ENCODE measurements at places on chromosomes 7 and 10. TPM values are rescaled to one million over a fixed set of nuclear protein-coding genes. Genes with fewer than 3 reads are reported as not detected.

DNA sequence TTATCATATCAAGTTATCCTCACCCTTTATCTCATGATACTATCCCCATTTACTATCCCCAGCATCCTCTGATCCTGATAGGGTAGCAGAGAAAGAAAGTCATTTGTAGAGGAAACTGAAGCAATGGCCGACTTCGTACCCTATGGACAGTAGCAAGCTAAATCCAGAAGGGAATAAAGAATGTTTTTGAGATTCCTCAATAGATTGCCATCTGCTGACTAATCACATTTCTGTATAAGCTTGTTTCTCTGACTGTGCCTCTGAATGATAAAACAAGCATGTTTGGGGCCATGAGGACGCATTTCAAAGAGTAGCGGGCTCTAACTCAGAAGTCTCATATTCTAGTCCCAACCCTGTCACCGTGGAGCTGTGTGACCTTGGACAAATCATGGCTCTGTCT, 13.2 kb upstream of the FAM107B start:
- no peak overlapping the region for H3K4me3 ChIP-seq
- H3K36me3 ChIP-seq = no peaks in the 10 kb centered on the region

- H3K27me3 ChIP-seq = no peaks in the 10 kb centered on the region
- peak; percentile 75 for DNase-seq
- peaks cover 11% of the 10 kb centered on the region for H3K36me3 ChIP-seq
- H3K4me1 ChIP-seq = peaks cover 71% of the 10 kb centered on the region
These were observed 105.8 kb downstream of the ELMO1 start for GRCh38 chr7:37342688-37343471.

- H3K36me3 ChIP-seq = peaks cover 4% of the 10 kb centered on the region
- H3K4me1 ChIP-seq = no peaks in the 10 kb centered on the region
- H3K27ac ChIP-seq = no peak overlapping the region
- H3K27me3 ChIP-seq = peaks cover 2% of the 10 kb centered on the region
- no peak overlapping the region for H3K4me3 ChIP-seq
These were observed 521.5 kb downstream of the SUGCT start for GRCh38 chr7:40656349-40656748.

DNA sequence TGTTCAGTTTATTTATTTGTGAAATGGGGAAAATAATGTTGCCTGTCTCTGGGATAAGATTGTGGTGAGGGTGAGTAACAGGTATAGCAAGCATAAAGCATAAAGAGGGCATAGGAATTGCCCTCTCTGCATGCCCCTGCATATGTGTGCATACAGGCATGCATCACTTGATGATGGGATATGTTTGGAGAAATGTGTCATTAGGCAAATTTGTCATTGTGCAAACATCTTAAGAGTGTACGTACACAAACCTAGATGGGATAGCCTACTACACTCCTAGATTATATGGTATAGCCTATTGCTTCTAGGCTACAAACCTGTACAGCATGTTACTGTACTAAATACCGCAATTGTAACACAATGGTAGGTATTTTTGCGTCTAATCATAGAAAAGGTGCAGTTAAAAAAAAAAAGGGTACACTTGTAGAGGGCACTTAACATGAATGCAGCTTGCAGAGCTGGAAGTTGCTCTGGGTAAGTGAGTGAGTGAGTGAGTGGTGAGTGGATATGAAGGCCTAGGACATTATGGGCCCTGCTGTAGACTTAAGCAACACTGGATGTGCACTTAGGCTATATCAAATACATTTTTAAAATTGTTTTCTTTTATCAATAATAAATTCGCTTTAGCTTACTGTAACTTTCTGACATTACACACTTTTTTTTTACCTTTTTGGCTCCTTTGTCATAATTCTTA, 386.5 kb upstream of the ANKRD30A start:
- no peak overlapping the region for H3K27ac ChIP-seq
- H3K4me1 ChIP-seq = peaks cover 1% of the 10 kb centered on the region
- no peaks in the 10 kb centered on the region for H3K36me3 ChIP-seq
- DNase-seq = no peak
- no peaks in the 10 kb centered on the region for H3K27me3 ChIP-seq

DNA sequence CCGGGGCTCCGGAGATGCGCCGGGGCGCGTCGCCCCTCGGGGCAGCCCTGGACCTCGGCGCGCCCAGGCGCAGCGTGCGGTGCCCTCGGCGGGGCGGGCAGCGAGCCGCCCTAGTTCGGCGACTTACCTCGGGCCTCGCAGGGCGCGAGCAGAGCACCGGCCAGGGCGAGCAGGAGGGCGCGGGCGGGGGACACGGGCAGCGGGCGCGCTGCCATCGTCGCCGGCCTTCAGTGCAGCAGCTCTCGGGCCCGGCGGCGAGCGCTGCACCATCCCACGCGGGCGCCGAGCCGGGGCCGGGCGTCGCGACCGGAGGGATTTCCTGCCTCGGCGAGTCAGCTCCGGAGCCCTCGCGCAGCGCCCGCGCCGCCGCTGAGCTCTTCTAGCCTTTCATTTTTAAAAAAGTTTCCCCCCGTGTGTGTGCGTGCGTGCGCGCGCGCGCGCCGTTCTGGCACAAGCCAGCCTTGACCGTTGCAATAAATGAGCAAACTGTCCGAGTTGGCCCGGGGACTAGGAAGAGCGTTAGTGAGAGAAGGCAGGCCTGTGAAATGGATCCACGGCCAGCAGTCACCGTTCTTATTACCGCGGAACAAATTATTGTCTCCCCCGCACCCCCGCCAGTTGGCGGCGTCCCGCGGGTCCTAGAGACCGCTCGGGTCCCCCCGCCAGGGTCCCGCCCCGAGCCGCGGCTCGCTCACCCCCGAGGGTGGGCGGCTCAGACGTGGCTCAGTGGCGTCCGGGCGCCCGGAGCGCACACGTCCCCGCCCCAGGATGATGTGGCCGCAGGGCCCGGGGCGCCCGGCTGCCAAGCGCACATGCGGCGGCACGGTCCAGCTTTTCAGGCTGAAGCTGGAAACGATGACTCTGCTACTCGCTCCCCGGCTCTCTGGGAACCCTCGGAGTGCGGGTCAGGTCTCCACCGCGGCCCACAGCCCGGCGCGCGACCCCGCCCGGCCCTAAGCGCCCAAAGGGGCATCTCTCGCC, at the start of gene ADAM12:
TSS of gene ADAM12 (minus strand) at position 547 of the 981 bp plus-strand sequence. CDS start at position 215, 332 bp downstream.
- H3K4me3 ChIP-seq = no peak within 1 kb of the TSS
- peaks cover 2% of the 10 kb centered on the region for H3K36me3 ChIP-seq
- DNase-seq = no peak
- no peaks in the 10 kb centered on the region for H3K4me1 ChIP-seq
- peaks cover 41% of the 10 kb centered on the region for H3K27me3 ChIP-seq
- no peak within 1 kb of the TSS for H3K27ac ChIP-seq

GRCh38 chr7:99099499-99100077, 44.3 kb downstream of the SMURF1 start:
- peaks cover 28% of the 10 kb centered on the region for H3K36me3 ChIP-seq
- H3K27me3 ChIP-seq = no peaks in the 10 kb centered on the region
- H3K4me1 ChIP-seq = peaks cover 37% of the 10 kb centered on the region
- DNase-seq = no peak
- H3K27ac ChIP-seq = no peak overlapping the region

DNA sequence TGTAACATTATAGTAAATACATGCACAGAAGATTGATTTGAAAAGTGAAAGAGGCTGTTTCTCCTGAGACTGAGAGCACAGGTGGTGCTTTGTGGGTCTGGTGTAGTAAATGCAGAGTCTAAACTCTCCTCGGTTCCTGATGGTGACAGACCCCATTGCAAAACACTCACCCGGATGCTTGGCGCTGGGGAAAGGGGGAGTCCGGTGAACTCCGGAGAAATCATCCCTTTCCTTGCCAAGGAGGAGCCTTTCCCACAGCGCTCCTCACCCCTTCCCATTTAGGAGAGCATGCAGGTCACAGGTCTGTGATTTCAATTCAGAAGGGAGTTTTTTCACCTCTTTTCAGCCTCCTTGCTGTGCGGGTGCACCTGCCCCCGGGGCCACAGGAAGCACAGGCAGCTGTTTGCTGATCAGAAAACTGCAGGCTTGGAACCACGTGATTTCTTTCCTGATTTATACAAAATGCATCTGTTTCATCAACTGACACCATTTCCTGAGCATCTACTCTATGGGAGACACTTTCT, 75.6 kb upstream of the LYZL2 start:
- DNase-seq = peak; percentile 61
- no peaks in the 10 kb centered on the region for H3K36me3 ChIP-seq
- H3K27me3 ChIP-seq = no peaks in the 10 kb centered on the region
- H3K4me3 ChIP-seq = peak overlapping the region; percentile 93

- no peaks in the 10 kb centered on the region for H3K36me3 ChIP-seq
- H3K4me3 ChIP-seq = no peak overlapping the region
- no peaks in the 10 kb centered on the region for H3K27me3 ChIP-seq
- H3K27ac ChIP-seq = no peak overlapping the region
These were observed 207.8 kb upstream of the ETV1 start for GRCh38 chr7:14197280-14197679.

DNA sequence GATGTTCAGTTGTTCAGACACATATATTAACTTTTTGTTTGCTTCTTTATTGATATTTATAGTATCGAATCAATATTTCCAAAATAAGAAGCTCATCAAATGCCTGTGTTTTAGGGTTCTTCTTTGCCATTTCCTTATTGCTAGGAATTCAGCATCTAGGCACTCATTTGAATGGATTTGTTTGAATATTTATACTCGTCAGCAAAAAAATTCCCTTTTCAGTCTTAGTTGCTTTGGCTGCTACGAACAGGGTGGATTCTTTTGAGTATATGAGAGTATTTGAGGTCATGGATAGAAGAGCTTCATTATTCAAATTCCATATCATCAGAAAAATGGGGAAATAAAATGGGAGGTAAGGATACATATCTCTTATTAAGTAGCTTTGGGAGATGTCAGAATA, 706.9 kb downstream of the NRG3 start:
- no peak overlapping the region for H3K27ac ChIP-seq
- H3K4me3 ChIP-seq = no peak overlapping the region
- H3K36me3 ChIP-seq = no peaks in the 10 kb centered on the region
- H3K4me1 ChIP-seq = no peaks in the 10 kb centered on the region

GRCh38 chr10:89431977-89432376, 17.6 kb downstream of the IFIT5 start:
- no peaks in the 10 kb centered on the region for H3K36me3 ChIP-seq
- H3K27ac ChIP-seq = no peak overlapping the region
- peaks cover 31% of the 10 kb centered on the region for H3K27me3 ChIP-seq
- DNase-seq = no peak

DNA sequence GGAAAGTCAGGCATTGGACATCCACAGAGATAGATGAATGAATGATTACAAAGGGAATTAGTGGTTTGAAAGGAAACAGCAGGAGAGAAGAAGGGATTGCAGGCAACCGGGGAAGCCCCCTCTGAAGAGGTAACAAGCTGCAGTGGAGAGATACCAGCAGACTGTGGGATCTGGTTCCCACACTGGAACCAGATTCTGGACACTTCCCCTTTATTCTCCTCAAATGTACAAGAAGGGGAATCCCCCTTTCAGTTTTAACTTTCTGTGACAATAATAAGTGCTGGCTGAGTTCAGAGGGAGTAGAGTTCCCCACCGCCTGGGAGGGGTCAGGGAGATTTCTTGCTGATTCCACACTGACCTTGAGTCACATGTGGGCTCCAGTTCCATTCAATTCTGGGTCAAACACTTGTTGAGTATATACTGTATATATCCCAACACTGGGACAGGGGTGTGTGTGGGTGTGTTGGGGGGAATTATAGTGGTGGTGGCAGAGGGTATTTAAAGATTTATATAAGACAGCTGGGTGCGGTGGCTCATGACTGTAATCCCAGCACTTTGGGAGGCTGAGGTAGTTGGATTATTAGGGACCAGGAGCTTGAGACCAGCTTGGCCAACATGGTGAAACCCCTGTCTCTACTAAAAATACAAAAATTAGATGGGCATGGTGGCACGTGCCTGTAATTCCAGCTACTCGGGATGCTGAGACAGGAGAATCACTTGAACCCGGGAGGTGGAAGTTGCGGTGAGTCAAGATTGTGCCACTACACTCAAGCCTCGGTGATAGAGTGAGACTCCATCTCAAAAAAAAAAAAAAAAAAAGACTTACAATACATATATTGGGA, 16.5 kb upstream of the DDIT4 start:
- no peak for DNase-seq
- H3K27ac ChIP-seq = no peak overlapping the region
- H3K4me3 ChIP-seq = peak overlapping the region; percentile 22
- no peaks in the 10 kb centered on the region for H3K27me3 ChIP-seq
- H3K36me3 ChIP-seq = no peaks in the 10 kb centered on the region

GRCh38 chr10:50422259-50422658, 170.9 kb upstream of the ASAH2 start:
- H3K36me3 ChIP-seq = peaks cover 28% of the 10 kb centered on the region
- no peak overlapping the region for H3K4me3 ChIP-seq
- H3K27ac ChIP-seq = no peak overlapping the region
- DNase-seq = no peak
- peaks cover 23% of the 10 kb centered on the region for H3K4me1 ChIP-seq
- H3K27me3 ChIP-seq = no peaks in the 10 kb centered on the region

DMBT1 gene
- polyA plus RNA-seq = not detected

GARS1 gene
- polyA plus RNA-seq = 64.4 TPM

HUS1 gene
- 36.8 TPM for polyA plus RNA-seq

TMEM184A gene
- polyA plus RNA-seq = 0.04 TPM

All from naive thymus-derived CD8-positive, alpha-beta T cell (primary cell).